AG04450 (cell line): ENCODE measurements at places on chromosomes 1 and 21. TPM values are rescaled to one million over a fixed set of nuclear protein-coding genes. Genes with fewer than 3 reads are reported as not detected.

The DMBX1 gene
- polyA plus RNA-seq = not detected in 2 replicates

The CCDC17 gene
- 0.19 TPM in 2 replicates for polyA plus RNA-seq

GRCh38 chr1:227765261-227766014 lies 30.2 kb downstream of the SNAP47 start:
- no peak for DNase-seq

DNA sequence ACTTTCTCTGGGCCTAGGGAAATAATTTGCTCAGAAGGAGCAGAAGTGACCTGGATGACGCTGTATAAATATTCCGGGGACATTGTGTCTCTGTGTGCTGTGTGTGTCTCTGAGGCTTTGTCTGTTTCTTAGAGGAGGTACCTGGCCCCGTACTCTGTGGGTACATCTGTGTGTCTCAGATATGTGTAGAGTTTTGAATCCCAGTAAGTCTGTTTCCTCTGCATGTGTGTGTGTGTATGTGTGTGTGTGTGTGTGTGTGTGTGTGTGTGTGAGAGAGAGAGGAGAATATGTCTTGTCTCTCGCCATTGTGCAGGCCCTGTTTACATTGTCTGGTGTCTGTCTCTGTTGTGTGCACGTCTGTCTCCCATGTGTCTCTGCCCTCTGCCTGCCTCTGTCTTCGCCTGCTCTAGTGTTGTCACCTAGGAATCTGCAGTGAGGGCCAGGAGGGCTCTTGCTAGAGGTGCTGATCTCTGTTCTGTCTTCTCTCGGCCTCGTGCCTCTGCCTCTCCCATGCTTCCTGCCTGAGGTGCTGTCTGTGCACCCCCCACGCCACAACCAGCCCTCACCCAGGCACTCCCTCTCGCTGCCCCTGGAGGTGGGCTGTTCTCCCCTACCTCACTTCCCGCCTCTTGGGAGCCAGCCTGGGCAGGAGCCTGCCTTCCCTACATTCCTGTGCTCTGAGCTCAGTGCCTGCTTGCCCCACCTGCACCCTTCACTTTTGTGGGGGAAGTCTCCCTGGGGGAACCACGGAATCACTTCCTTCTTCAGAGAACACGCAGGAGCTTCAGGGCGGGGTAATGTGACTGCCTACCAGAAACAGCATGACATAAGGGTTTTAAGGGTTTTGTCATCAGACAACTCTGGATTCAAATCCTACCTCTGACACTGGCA lies 5.9 kb downstream of the MAP7D1 start:
- DNase-seq = no peak

DNA sequence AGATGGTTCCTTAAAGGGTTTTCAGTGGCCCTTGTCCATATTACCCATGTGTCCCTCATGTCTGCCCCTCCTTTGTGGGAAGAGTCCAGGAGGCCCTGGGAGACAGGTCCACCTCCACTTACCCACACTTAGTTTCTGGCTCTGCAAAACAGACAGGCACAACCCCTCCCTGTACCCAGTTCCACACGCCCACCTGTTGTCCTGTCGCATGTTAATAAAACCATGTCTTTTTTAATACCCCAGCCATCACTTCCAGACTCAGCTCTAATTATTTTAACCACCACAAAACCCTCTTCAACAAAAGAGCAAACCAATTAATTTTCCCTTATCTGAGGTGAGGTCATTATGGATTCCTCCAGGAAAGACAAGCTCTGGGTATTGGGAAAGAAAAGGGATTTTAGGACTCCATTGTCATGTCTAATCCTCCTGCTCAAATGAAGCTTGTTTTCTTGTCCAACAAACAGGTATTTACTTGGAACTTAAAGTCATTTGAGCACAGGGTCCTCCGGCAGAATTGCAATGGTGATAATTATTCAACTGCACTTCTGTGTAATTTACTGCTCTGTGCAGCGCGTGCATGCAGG lies 68.9 kb downstream of the CCDC185 start:
- DNase-seq = no peak

- DNase-seq = peak; percentile 80
Measured at GRCh38 chr21:43333298-43334062, 93.5 kb downstream of the SIK1 start.

DNA sequence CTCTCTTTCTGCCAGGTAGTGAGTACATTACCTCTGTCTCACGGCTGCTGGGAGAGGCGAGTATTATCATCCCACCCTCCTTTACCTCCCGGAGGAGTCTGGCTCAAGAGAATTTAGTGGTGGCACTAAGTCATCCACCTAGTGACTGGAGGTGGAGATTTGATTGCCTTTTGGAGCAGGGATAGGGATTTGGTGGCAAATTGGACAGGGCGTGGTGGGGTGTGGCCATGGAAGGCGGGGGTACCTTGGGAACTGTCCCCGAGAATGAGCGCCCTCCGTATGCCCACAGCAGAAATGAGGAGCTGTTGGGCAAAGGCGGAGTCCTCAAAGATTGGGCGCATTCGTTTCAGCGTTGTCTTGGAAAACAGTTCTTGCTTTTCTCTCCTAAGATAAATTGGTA lies 32.1 kb upstream of the HMGN1 start:
- DNase-seq = no peak

DNA sequence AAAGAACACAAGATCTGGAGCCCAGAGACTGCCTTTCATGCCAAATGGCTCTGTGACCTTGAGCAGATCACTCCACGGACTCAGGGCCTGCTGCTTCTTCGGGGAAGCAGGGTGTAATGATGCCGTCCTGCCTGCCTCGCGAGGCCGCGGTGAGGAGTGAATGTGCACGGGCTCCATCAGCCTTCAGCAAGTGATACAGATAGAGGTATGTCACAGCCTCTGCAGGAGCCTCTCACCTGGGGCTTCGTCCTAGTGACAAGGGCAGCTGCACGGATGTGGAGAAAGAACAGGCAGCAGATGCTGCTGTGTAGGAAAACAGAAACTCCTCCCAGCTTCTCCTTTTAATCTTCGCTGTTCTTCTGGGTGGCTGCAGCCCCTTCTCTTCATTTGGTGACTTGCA lies 127.5 kb downstream of the KCNN3 start:
- no peak for DNase-seq

- DNase-seq = no peak
Measured at GRCh38 chr1:61639608-61640336, 85.2 kb downstream of the TM2D1 start.

GRCh38 chr21:20292280-20292679 lies 705.9 kb upstream of the NCAM2 start:
- DNase-seq = no peak
